Neural progenitor cell (in vitro differentiated cells): ENCODE measurements at places on chromosomes 13 and 19.

- DNase-seq: no peak
These were observed 2.4 kb downstream of the SLC8A2 start for GRCh38 chr19:47469363-47469700.

DNA sequence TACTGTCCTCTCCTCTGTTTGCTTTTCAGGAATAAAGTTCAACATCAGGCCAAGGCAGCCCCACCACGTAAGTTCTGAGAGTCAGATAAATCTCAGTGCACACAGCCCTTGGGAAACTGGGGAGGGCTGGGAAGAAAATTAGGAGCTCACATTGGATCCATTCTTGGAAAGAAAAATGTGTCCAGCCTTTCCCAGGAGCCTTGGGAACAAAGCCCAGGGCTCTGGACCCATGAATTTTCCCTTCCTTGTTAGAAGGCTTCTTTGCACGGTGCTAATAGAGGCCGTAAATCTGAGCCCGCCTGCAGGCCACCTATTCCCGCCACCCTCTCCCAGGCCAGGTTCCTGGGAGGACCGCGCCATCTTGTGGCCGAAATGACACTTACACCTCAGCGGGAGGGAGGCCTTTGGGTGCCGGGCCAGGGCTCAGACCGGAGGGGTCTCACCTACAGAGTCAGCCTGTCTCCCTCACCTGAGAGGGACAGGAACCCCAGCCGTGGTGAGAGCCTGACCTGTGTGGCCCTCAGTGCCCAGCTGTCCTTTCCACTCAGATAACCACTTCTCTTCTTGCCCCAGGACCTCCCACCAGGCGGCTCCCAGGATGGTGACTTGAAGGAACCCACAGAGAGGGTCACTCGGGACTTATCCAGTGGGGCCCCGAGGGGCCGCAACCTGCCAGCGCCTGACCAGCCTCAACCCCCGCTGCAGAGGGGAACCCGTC lies 25.1 kb upstream of the KCTD15 start:
- peak; percentile 80 for DNase-seq

DNA sequence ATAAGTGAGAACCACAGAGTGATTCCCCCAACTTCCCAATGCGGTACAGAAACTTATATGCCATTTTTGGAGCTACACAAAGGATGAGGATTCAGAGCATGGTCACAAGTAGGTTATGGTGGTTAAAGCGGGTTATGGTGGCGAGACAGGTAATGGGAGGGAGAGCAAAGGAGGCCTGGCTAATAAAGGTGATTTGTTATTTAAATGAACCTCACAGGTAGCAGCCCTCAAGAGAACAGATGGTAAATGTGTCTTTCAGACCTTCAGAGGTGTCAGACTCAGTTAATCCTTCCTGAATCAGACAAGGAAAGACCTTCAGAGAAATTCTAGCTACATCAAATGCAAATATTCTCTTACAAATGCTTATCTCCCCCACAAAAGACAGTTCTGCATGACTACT lies 1971.4 kb downstream of the OLFM4 start:
- no peak for DNase-seq

- DNase-seq: no peak
These were observed 97.4 kb downstream of the ZC3H13 start for GRCh38 chr13:45954836-45955800.

DNA sequence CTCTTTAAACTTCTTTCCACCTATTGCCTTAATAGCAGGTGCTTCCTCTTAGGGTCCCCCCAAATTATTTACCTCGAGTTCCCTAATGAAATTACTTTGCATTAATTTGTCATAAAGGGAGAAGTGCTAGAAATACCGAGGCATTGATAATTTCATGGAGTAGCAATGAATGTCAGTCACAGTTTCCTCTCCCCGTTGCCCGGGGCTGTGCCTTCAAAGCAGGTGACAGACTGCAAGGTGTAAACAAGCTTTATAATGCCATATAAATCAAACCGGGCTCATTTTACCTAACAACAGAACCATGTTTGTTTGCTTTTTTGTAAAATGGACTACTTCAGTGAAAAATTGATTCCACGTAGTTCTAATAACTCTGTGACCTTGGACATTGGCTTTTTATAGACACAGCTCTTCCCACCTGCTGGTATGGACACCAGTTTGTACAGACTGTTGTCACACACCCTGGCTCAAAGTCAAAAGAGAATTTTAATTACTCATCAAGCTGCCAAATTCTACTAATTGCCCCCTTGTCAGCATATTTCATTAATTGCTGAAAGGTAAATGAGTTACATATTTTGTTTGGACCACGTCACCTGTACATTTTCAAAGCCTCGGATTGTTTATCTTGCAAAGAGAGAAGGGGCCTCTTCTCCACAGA lies 171.1 kb downstream of the STK24 start:
- no peak for DNase-seq

GRCh38 chr13:46803586-46803985 lies 6.6 kb upstream of the ESD start:
- no peak for DNase-seq

DNA sequence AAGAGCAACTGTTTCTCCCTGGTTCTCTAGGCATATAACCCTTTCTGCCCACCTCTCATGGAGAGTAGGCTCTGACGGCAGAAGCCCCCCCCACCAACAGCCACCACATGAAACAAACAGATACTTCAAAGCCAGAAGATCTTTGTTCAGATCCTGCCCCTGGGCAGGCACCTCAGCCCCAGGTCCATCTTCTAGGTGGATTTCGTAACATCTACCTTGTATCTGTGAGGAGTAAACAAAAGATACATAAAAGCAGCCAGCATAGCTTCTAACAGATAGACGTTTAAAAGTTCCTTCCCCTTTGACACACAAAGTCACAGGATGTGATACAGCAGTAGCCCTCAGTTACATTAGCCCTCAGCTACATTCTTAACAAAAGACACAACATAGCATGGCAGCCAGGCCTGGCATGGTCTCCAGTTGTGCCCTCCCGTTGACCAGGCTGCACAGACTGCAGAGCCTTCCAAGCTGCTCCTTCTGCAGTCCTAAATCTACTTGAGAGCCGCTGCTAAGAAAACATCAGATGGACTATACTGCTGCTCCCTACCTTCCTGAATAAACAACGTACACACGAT lies 35.4 kb downstream of the BRD4 start:
- no peak for DNase-seq

DNA sequence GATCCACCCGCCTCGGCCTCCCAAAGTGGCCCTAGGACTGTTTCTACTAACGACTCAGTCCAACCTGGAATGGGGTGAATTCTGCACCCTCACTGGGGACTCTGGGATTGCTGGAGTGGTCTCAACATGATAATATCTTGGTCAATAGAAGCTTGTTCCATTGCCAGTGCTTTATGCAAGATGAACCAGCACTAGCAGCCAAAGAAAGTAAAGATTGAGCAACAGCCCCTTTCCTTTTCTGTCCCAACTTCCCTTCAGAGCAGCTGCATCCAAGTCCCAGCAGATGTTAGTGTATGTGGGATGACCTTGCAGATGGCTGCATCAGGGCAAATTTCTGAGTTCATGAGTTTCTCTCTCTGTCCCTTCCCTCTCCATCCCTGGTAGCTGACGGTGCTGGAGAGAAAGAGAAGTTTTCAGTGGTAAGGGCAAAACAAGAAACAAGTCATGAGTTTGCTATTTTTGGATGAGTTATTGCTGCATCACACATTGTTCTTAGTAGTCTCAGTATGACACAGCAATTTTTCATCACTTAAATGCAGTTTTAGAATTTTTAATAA lies 183.6 kb upstream of the EDNRB start:
- DNase-seq: no peak
